ENCODE measurements at places on chromosomes 2 and 18.

DNA sequence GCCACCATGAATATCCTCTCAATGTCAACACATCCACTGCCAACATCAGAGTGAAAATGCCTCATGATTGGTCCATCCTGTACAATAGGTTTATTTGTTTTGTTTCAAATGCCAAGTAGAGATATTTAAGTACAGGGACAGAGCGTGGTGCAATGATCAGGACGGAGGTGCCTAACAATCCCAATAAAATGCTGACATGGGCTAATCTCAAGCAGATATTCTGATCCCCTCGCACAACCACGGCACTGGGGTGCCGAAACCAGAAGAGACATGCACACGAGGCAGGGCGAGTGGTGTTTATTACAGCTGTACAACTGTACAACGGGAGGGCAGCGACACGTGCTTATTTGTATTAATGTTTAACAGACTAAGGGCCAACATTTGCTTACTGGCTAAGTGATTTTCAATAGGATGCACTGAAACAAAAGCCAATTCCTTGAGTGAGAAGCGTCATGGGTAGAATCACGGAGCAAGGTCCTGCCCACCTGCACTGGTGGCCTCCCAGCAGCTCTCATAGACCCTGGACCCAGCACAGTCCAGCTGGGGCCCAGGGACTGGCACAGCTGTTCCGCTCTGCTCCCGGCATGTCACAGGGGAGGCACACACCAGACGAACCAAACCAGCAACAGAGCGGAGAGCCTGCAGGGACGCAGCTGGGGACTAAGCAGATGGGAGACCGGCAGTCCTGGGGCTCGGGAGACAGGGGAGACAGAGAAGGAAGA lies 101.4 kb downstream of the HDAC4 start:
- DNase-seq = no peak

DNA sequence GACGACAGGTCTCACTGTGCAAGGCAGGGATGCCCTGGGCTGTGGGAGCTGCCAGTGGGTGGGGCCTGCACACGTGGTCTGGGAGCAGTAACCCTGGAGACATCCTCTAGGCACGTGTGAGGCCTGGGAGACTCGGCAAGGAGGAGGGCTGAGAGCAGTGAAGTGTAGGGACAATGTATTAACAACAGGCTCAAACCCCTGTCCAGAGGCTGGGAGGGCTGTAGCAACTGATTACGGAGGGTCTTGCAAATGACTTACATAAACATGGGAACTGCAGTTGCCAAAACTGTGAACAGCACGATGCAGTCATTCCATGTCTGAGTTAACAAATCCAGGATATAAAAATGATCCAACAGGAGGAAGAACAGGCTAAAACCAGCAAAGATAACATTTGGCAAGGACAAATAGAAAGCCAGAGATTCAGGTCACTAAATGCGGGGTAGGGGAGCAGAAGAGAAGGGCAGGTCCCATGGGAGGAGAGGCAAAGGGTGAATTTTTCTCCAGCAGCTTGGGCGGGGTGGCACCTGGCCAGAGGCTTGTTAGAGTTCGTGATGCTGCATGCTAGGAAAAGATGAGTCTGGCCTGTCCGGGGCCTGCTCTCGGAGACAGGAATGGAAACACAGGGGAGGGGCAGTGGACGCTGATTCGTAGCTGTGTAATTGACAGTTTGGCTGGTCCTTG lies 44.9 kb downstream of the CYP27C1 start:
- no peak for DNase-seq

- DNase-seq = no peak
These were observed 25.6 kb upstream of the INHBB start for GRCh38 chr2:120320318-120320851.

DNA sequence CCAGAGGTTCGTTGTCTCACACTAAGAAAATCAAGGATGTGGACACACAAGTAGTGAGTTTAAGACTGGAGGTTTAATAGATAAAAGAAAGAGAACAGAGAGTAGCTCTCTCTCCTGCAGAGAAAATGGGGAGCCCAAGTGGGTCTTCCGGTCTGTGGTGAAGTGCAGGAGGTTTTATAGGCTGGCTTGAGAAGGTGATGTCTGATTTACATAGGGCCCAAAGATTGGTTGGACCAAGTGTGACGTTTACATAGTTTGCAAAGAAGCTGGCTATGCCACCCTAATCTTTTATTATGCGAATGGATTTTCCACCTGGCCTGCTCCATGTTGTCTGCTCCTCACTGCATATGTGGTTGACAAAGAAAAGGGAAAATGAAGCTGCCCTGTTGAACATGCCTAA lies 430.4 kb upstream of the TRIB2 start:
- no peak for DNase-seq

- no peak for DNase-seq
These were observed 351.7 kb downstream of the RAD51AP2 start for GRCh38 chr2:17166506-17166905.

DNA sequence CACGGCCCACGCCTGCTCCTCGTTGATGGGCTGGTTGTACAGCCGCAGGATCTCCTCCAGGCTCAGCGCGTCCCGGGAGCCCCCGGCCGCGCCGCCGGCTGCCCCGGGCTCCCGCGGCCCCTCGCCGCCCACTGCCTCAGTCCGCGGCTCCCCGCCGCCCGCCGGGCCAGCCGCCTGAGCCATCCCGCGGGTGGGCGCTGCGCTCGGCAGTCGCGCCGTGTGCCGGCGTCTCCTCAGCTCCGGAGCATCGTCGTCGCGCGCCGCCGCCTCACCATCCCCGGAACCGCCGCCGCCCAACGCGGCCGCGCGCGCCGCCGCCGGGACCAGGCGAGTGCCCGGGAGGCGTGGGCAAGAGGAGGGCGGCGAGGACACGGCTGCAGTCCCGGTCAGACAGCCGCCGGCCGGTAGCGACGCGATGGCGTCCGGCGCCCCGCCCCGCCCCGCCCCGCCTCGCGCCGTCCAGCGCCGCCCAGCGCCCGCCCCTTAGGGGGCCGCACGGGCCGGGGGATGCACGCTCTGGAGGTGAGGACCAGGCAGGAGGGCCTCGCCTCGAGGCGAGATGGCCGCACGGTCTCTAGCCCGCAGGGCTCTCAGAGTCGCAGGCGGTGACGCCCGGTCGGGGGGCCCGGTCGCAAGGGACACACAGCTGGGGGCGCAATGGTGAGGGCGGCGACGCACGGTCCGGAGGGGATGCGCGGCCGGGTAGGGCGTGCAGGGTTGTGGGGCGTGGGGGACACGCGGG lies at the start of gene SPIRE1:
Gene SPIRE1 (minus strand): TSS at position 424 of the 742 bp plus-strand sequence. CDS start 241 bp downstream, at position 183.
- peak; percentile 30 for DNase-seq
